CD4-positive, alpha-beta T cell treated with Interleukin-6 at 100 ng/mL for 8 hours (primary cell): ENCODE measurements at places on chromosomes 2 and 18.

DNA sequence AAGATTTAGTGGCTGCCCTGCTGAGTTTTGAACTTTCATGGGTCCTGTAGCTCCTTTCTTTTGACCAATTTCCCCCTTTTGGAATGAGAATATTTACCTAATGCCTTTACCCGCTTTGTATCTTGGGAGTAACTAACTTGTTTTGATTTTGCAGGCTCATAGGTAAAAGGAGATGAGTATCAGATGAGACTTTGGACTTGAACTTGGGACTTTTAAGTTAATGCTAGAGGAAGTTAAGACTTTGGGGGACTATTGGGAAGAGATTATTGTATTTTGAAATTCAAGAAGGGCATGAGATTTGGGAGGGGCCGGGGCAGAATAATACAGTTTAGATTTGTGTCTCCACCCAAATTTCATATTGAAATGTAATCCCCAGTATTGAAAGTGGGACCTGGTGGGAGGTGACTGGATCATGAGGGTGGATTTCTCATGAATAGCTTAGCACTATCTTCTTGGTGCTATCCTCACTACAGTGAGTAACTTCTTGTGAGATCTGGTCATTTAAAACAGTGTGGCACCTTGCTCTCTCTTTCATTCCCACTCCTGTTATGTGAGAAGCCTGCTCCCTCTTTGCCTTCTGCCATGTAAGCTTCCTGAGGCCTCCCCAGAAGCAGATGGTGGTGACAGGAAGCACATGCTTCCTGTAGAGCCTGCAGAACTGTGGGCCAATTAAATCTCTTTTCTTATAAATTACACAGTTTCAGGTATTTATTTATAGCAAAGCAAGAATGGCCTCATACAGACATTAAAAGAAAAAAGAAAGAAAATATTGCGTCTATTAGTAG lies 6.1 kb downstream of the ADI1 start:
- DNase-seq, result no peak

DNA sequence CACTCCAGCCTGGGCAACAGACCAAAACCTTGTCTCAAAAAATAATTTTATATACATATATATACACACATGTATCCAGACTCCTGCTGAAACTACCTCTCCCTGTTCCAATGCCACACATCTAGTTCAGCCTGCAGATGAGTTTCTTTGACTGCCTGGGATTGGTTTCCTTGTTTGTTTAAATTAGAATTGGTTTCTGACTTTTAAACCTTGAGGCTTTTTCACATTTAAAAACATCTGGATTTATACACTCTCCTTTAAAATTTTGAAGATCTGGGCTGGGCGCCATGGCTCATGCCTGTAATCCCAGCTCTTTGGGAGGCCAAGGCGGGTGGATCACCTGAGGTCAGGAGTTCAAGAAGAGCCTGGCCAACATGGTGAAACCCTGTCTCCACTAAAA lies 21.8 kb upstream of the CXCR1 start:
- no peak for DNase-seq

DNA sequence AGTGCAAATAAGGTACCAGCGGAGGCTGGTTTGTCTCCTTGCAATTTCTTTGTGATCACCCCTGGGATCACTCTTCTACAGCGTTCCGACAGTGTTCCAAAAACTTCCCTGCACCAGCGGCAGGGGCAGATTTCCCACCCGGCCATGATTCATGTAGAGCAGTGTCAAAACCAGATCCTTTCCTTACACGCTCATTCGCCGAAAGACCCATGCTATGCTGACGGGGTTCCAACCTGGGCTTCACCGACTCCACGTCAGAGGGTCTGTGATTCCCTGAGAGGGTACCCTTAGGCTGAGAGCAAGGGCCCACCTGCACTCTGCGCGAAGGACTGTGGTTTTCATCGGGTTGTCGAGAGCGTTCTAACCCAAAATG lies 423 bp upstream of the TTC27 start:
- no peak for DNase-seq

GRCh38 chr2:227870710-227871374 lies 589 bp upstream of the DAW1 start:
- no peak for DNase-seq

GRCh38 chr18:33699372-33699771 lies 121.4 kb downstream of the ASXL3 start:
- DNase-seq, result no peak

- DNase-seq, result no peak
These were observed 61.0 kb downstream of the EIPR1 start for GRCh38 chr2:3316456-3317276.

GRCh38 chr18:34932792-34933466 lies 108.3 kb upstream of the MAPRE2 start:
- no peak for DNase-seq

GRCh38 chr2:105732101-105732500 lies 12.6 kb upstream of the NCK2 start:
- DNase-seq, result no peak

DNA sequence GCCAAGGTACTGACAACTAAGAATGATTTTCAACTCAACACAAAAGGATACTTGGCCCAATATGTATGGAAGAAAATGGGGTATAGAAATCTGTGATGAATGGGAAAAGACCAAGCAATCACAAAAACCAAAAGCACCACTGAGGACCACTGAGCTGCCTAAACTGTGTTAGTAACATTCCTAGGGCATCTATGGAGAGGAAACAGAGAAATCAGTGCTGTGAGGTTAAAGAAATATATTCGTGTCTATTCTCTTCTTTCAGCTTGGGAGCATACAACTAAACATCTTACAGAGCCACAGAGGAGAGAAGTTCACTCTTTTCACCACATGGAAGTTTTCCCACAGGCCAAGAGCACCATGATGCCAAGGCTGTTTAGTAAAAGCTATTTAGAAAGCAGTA lies 47.3 kb upstream of the CALCRL start:
- DNase-seq, result no peak

- no peak for DNase-seq
These were observed 24.5 kb upstream of the STAM2 start for GRCh38 chr2:152200101-152200500.

DNA sequence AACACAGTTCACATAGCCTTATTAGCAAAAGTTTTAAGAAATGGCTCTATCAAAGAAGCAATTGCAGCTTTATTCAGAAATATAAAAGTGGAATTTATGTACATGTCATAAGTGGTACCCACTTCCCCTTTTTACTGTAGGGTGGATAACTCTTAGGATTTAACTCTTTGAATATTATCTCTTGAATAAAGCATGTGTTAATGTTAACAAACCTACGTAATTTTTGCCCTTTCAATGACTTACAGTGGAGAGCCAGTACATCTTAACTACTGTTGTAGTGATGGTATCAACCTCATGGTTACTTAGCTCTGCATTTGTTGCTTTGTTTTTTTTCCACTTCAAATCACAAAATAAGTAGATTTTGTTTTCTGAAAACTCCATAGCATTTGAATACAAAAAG lies 8.8 kb downstream of the NABP1 start:
- DNase-seq, result no peak

DNA sequence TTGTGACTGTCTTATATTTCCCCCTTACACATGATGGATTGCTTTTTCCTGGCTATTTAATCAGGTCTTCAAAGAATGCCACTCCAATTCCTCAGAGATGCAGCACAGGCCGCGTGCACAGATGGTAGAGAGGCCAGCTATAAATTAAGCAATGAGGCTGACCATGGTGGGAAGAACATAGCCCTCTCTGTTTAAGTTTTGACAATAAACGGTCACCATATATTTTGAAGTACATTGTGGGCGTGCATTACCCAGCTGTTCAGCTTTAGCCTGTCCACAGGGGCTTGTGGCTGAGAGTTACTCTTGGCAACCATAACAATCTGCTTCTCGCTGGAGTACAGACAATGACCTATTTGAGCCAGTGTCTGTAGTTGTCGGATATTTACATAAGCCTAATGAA lies 730.8 kb downstream of the DCC start:
- DNase-seq, result no peak

DNA sequence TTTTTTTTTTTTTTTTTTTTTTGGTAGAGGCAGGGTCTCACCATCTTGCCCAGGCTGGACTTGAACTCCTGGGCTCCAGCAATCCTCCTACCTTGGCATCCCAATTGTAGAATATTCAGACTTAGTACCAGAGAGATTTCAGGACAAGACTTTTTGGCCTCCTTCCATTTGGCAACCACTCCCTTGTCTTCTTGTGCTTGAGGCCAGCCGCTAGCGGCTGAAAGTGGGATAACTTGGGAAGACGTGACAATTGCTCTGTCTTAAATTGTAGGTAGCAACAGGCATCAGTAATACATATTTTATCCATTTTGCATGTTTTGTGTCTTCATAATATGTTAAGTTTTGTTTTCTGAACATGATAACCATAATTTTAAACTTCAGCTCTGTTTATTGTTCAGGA lies 53.3 kb upstream of the TTN start:
- no peak for DNase-seq

DNA sequence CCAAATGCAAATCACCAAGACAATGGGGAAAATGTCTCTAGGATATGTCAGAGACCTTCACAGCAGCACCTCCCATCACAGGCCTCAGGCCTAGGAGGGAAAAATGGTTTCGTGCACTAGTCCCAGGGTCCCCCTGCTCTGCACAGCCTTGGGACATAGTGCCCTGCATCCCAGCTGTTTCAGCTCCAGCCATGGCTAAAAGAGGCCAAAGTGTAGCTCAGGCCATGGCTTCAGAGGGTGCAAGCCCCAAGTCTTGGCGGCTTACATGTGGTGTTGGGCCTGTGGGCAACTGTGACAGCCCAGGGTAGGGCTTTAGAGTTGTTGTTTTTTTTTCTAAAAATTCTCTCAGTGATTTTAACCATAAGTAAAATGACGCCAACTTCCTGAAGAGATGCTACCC lies 25.5 kb upstream of the SOCS6 start:
- no peak for DNase-seq

DNA sequence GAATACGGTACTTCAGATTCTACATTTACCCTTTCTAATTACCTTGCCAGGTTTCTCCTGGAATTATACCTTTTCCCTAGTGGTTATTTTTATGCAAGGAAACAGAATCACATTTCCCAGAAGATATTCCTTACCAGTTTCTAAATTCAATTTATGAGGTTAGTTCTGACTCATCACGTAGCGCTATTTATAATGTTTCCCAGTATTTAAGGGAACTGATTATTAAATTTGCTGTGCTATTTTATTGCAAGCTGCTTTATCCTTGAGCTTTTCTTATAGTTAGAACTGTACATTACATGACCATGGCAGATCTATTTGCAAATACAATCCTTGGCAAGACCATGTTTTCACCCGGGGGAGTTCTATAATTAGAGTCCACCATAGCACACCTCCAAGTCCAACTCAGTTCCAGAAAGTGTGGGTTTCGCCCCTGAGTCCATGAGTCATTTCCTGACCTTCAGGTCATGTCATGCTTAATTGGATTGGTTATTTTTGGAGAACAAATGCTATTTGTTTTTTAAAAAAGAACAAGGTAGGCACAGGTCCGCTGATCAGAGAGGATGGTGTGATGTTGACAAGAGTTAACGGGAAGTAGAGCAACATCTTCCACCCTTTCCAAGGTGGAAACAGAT lies 126.6 kb downstream of the ZNF532 start:
- no peak for DNase-seq

DNA sequence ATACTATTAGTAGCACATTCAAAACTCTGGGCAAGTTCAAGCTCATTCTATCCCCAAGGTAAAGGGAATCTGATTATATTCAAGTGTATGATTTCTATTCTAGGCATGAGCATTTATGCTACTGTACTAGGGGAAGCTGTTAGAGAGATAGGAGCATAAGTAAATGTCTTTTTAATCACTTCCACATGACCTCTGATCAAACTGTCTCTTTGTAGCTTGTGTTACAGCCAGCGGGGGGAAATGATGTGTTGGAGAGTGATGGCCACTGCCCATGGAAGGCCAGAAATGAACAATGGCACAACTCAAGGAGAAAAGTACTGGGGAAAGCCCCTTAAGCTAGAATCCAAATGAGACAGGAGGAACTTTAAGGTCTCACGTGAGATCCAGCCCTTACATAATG lies 894.9 kb upstream of the CDH2 start:
- DNase-seq, result no peak

DNA sequence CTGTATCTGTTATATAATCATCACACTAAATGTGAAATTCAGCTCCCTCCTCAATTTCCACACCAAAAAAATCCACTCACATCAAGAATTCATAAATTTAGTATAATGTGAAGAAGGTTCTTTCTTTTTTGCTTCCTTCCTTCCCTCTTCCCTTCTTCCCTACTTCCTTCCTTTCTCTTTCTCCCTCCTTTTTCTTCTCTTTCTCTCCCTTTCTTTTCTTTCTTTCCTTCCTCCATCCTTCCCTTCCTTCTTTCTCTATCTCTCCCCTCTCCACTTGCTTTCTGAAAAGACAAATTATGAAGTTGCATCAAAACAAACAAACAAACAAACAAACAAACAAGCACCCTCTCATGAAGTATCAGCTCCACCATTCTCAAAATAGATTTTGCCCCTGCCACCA lies 290.0 kb downstream of the PDE11A start:
- DNase-seq, result no peak

DNA sequence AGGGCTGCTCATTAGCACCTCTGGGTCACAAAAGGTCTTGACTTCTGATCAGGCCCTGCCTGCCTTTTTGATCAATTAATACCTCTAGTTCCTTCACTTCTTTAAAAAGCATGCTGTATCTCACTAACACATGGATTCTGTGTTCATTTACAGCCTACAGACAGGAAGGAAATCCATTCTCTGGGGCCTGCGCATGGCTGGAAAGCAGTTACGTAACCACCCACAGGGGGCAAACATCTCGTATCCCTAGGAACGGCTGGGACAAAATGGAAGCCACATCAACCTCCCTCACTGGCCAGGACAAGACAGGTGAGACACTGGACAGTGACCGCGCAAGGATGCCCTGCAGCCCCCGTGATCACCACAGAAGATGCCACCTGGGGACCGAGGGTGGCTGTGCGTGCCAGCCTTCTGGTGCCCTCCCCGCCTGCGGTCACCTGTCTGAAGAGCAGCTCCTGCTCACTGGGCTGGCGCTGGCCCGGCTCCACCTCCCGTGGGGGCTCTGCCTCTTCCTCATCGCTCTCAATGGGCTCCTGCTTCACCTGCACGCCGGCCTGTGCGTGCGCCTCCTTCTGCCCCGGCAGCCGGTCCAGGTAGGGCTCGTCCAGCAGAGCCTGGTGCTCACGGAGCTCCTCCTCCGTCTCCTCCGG lies 266.9 kb downstream of the TWIST2 start:
- no peak for DNase-seq

- no peak for DNase-seq
These were observed 14.3 kb downstream of the PAX3 start for GRCh38 chr2:222284466-222284865.

DNA sequence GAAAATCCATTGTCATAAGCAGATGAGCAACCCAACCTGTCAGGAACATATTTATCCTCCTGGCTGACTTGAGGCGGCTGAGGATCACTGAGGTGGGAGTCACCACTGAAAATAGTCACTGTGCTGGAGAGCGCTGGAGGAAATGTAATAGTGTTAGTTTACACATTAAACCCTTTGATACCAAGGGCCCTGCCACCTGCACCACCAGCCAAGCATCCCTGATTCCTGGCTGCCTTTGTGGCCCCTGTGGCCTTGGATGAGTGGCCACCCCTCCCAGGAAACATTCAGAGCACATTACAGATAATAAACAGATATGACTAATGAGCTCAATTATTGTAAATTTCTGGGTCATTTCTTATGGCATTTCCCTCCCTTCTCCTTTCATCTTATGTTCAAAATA lies 105.9 kb downstream of the LYPD1 start:
- no peak for DNase-seq

GRCh38 chr2:177711483-177712265 lies 319.1 kb downstream of the AGPS start:
- no peak for DNase-seq

GRCh38 chr2:215338883-215339679 lies 27.2 kb downstream of the ATIC start:
- no peak for DNase-seq
